ENCODE measurements at places on chromosomes 7 and 10. TPM values are rescaled to one million over a fixed set of nuclear protein-coding genes. Genes with fewer than 3 reads are reported as not detected.

GRCh38 chr10:103951942-103952341, 15.0 kb upstream of the SLK start:
- DNase-seq, result no peak

DNA sequence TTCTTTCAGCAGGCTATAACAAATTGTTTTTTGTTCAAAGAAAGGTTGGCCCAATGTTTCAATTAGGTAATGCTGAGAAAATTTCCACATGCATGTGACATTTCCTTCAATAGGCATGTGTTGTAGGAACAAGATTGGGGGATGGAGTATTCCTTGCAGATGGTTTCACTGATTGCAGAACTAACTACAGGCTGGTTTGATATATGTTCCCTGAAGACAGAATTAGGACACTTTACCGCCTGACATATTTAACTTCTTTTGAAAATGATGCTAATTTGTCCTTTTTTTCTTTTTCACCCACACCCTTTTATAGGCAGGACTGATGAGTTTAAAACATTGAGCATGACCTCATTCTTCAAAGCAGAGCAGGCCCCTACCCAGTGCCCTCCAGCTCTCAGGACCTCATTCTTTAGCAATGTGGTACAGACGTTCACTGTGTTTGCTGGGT, 163.3 kb downstream of the CPED1 start:
- DNase-seq, result no peak

DNA sequence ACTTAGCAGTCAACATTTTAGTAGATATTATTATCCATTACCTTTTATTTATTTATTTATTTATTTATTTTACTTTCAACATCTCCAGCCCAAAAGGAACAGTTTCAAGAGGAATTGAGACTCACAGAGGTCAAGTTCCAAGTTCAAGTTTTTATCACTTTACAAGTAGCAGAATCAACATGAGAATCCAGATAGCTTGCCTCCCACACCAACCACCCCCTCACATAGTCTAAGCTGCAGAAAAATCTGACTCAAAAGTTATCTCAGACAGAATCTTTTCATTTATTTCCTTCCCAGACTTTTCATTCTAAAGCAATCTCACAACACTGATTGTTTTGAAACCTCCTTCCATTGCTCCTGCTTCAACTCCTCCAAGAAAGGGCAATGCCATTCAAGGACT, 129.6 kb downstream of the GRM3 start:
- no peak for DNase-seq

GRCh38 chr10:78359640-78360091, 326.0 kb downstream of the RPS24 start:
- DNase-seq, result no peak

- no peak for DNase-seq
These were observed 299.1 kb downstream of the PLXNA4 start for GRCh38 chr7:132276976-132277725.

DNA sequence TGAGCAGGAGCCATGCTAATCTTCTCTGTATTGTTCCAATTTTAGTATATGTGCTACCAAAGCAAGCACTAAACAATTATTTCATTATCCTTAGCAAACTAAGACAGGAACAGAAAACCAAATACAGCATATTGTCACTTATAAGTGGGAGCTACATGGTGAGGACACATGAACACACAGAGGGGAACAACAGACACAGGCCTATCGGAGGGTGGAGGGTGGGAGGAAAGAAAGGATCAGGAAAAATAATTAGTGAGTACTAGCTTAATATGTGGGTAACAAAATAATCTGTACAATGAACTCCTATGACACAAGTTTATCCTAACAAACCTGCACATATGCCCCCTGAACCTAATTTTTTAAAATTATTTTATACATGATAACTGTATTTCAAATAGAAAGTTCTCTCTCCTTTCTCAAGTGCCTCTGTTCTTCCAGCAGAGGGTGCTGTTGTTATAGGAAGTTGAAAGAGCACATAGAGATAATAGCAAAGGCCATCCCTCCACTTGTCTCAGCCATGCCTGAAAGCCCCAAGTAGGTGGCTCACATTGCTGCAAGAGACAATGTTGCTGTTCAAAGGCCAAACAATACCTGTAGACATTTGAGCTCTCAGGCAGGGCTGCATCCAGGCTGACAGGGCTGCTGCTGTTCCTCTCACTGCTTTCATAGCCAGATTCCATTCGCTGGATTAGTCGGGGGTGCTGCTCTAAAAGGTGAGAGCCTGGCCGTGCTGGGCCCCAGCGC, 33.4 kb upstream of the PPP3CB start:
- no peak for DNase-seq

DNA sequence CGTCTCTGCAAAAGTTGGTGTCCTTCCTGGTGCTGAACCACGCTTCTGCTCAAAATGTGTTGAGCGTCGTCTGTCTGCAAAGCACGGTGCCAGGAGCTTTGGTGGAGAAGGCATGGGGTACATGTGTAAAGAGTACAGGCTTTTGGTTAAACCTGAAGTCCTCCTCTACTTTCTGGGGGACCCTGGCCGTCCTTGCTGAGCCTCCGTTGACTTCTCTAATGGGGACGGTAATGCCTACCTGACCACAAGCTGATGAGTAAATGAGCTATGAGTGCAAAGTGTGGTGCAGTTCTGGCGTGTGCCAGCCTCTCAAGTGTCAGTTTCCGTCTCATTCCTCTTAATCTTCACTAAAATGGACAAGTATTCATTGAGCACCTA, 527 bp upstream of the HERPUD2 start:
- no peak for DNase-seq

DNA sequence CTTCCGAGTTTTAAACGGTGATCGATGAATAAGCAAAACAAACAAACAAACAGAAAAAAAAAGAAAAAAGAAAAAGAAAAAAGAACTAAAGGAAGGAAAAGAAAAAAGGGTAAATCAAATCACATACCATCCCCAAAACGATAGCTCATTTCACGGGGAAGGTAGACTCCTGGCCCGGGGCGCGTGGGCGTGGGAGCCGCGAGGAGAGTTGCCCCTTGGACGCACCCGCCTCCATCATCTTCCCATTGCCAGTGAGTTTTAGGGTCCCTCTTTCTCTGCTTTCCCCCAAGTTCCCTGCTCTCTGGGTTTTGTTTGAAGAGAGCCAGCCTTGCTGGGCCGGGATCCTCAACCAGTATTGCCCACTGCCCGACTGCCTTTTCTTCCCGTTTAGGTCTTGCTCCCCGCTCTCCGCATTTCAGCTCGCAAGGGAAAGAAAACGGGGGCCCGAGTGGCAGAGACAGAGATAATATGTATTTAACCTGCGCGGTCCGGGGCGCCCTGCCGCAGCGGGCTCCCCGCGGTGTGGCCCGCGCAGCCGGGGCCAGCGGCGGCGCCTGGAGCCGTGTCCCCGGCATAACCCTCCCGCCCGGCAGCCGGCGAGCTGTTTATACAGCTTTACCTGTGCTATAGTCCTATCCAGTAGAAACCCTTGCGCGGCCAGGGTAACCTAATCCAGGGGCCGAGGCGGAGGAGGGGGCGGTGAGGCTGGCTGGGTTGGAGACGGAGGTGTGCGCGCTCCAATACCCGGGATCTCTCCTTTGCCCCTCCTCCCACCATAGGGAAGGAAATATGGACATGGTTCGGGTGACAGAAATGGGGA, 5.2 kb upstream of the GATA3 start:
- DNase-seq, result peak; percentile 84

DNA sequence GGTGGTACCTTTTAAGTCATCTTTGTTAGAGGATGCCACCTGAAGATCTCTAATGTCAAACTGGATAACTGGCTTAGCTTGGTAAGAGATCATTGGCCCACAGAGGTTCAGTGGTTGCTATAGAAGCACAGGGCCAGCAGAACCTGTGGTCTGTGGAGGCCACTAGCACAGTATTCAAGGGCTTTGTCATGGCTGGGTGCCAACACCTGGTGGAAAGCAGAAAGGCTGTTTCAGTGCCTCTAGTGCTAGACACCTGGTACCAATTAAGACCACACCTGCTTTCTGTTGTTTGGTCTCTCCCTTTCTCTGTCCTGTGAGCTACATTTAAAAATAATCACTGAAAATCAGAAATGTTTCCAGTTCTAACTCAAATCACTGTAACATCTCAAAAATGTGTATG, 10.0 kb upstream of the PCGF5 start:
- DNase-seq, result no peak

DNA sequence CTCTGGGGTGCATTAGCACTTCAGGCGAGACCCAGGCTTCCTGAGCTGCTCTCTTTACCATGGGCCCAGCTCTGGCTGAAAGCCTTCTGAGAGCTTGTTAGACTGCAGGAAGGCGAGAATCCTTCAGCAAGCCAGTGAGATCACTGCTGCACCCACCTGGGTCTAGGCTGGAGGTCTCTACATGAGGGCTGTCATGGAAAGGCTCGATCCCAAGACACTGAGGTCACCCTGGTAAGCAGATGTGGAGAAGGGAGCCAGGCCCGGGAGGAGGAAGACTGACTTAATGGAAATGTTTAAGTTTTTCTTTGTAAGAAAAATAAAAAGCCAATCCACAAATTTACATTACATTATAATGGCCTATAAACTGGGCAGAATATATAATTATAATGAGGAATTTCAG, 684.5 kb downstream of the TNS3 start:
- DNase-seq, result no peak

GRCh38 chr10:34736976-34737771, 77.9 kb downstream of the PARD3 start:
- no peak for DNase-seq

DNA sequence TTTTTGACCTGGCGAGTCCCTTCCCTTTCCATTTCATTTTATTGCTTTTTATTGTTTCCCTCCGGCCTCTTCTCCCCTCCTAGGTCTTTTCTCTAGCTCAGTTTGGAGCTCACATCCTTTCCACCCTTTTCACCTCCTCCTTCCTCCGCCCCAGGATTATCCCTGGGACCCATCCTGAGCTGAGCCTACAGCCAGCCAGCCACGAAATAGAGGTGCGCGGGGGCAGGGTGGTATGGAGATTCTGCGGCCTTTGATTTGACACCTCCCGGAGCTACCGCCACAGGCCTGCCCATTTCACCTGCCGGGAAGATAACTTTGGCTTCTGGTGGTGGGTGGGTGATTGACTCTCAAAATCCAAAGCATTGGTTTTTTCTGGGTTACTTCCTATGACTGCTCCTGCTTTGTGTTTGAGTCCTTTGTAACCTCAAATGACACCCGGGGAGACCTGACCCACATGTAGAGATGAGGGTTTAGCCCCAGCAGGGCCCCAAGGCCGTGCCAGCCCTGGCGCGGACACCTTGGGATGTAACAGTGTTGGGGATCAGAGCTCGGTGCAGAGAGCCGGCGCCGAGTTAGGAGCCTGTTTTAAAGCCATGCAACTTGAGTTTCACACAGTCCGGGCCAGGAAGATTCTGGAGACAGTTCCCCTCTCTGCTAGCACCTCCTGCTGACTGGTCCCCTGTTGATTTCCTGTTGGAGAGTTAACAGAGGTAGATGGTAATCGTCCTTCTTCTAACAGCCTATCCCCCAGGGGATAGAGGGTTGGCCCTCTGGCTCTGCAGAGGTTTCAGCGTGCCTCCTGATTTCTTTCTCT, 1.5 kb downstream of the DUSP5 start:
- no peak for DNase-seq

DNA sequence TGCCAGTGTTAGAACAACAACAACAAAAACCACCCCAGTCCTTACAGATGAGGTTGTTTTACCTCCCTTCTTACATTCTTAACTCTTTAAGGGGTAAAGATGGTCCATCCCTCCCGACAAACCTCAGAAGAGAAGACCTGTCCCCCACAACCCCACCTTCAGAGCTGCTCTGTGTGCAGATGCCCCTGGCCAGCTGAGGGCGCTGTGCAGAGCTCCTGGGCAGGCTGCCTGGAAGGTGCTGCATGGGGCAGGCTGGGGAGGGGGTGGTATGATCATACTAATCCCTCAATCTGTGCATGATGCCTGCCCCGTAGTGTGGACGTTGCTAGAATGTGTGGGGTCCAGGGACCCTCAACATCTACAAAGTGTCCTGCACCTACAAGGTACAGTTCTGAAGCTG, 387.1 kb downstream of the INHBA start:
- DNase-seq, result no peak

- DNase-seq, result no peak
These were observed 166.0 kb downstream of the NRG3 start for GRCh38 chr10:82041018-82041417.

- DNase-seq, result no peak
These were observed 1005.3 kb upstream of the POT1 start for GRCh38 chr7:125934955-125935354.

DNA sequence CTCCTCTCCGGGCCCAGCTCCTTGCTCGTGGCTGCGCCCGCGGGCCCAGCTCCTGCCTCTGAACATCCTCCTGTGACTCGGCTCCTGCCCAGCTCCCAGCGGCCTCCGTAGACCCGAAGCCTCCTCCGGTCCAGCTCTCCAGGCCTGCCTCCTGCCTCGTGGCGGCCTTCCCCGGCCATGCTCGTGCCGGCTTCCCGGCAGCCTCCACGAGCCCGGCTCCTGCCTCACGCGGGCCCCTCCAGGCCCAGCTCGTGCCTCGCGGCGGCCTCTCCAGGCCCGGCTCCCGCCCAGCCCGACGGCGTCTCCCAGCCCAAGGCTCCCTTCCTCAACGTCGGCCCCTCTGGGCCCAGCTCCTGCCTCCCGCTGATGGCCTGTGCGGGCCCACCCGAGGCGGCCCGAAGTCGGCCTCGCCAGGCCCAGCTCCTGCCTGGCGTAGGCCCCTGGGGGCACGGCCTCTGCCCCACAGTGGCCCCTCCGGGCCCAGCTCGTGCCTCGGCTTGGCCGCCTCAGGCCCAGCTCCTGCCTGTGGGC, 16.9 kb upstream of the TMEM248 start:
- no peak for DNase-seq

- DNase-seq, result no peak
These were observed 36.0 kb upstream of the RSU1 start for GRCh38 chr10:16853201-16853600.

DNA sequence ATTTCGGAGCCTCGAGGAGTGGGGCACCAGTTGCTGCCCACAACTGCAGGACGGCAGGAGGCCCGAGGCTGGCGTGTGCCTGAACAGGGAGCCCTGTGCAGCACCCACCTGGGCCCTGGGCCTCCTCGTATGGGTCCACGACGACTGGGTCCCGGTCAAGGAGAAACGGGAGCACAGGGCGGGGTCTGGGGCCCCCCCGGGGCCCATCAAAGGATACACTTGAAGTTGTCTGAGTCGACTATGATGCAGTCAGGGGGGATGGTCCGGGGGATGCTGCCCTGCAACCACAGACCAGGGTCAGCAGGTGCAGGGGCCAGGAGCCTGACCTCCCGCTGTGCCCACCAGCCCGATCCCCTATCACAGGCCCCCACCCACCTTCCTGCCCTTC, 28.5 kb upstream of the NKX6-2 start:
- no peak for DNase-seq

- no peak for DNase-seq
These were observed 160.5 kb downstream of the ADAM12 start for GRCh38 chr10:126227762-126228134.

Gene ODAD2
- total RNA-seq, result 0.22 TPM

Gene NEURL1
- total RNA-seq, result 0.13 TPM

Gene KDM7A
- 16.4 TPM for total RNA-seq

Gene OR6B1
- total RNA-seq, result not detected

Gene ATE1
- 28.6 TPM for total RNA-seq

Gene BEND7
- 26.8 TPM for total RNA-seq

Gene UBE2D4
- 25.1 TPM for total RNA-seq

Gene PCLO
- 2.2 TPM for total RNA-seq

Gene STN1
- total RNA-seq, result 18.9 TPM
